Stimulated activated CD8-positive, alpha-beta memory T cell treated with anti-CD3 and anti-CD28 coated beads, Interleukin-4, amount 100 ng/mL, for 4 hours (primary cell): ENCODE measurements at places on chromosomes 11 and 22.

DNA sequence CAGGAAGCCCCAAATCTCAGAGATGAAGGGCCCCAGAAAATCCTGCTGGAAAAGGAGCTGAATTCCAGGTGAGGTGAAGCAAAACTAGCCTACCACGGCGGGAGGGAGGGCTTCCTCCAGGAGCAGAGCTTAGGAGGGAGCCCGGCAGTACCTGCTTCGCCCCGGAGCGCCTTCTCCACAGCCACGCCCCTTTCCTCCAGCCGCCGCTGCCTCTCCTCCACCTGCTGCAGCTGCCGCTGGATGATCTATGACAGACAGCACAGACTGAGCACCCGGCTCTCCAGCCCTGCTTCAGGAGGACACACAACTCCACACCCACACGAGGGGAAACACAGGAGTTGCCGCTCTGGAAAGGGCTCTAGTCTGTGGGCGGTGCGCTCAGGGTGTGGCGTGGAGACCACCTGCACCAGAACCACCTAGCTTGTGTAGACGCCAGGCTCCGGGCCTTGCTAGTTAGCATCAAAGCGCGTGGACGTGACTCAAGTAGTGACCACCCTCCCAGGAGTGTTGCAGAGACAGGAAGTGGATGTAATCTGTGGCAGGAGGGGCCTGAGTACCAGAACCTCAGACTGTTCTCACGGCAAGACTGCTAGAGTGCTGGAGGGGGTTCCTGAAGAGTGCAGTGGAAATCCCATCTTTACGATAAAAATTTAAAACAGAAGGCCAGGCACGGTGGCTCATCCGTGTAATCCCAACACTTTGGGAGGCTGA, 34.6 kb upstream of the BID start:
- no peak for DNase-seq

GRCh38 chr11:118846181-118846935, 37.3 kb upstream of the CXCR5 start:
- no peak for DNase-seq

- no peak for DNase-seq
Observed at GRCh38 chr11:66274219-66274618, 3.8 kb upstream of the CNIH2 start.

- DNase-seq = no peak
Observed at GRCh38 chr11:2250485-2250884, 19.9 kb downstream of the ASCL2 start.

DNA sequence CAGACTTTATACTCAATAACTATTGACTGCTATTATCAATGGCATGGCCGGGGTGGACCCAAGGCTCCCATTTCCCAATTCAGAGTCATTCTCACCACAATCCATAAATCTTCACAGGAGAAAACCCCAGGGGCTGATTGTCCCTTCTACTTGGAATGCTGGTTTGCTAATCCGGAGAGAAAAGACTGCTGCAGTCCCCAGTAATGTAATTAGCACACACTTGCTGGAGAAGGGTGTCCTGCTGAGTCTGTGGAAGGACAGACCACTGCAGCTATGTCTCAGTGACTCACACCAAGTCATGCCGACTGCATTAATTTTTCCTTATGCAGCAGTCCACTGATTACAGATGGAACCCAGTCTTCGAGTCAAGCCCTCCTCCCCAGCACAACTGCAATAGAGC, 5.9 kb upstream of the ETS1 start:
- no peak for DNase-seq

DNA sequence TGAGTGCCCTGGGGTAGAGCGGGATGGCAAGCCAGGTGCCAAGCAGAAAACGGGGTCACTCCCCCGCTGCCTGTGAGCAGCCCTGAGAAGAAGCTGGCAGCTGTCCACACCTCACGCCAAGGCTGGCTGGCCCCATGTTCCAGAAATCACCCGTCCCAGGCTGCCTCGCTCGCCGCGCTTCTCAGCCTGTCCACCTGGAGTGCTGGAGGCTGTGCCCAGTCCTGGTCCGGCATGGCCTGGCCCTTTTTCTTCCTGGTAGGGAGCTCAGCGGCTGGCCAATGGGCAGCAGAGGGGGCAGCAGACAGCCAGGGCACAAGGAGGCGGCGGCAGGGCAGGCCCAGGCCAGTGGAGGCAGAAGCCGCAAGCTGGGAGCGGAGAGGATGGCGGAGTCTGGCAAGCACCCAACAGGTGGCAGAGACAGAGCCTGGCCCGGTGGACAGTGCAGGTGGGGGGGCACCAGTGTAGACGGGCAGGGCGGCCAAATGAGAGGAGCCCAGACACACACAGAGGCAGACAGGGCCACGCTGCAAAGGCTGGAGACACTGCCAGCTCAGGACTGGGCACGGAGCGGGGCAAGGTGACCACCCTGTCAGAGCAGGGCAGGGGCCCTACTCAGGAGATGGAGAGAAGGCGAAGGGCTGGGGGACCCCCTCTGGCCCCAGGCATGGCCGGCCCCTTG, 37.2 kb upstream of the TH start:
- DNase-seq = no peak

DNA sequence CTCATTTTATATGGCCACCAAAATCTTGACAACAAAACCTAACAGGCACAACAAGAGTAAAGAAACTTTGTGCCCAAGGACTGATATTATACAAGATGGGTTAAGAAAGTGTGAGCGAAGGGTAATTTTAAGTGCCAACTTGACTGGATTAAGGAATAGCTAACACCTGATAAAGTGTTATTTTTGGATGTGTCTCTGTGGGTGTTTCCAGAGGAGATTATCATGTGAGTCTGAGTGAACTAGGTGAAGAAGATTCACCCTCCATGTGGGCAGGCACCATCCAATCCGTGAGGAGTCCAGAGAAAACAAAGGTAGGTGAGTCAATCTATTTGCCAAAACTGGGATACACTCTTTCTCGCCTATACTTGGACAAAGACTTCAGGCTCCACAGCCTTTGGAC, 461.6 kb downstream of the ETS1 start:
- no peak for DNase-seq

GRCh38 chr11:8779107-8779506, 96.5 kb downstream of the RPL27A start:
- DNase-seq = no peak

DNA sequence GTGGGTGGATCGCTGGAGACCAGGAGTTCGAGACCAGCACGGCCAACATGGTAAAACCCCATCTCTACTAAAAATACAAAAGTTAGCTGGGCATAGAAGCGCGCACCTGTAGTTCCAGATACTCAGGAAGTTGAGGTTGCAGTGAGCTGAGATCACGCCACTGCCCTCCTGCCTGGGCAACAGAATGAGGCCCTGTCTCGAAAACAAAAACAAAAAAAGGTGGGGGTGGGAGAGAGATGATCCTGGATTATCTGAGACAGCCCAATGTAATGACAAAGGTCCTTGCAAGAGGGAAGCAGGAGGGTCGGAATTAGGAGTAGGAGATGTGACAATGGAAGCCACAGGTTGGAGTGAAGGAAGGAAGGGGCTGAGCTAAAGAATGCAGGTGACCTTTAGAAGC, 87.6 kb upstream of the APOA1 start:
- no peak for DNase-seq

GRCh38 chr11:57124917-57125316, 56.8 kb upstream of the LRRC55 start:
- DNase-seq = no peak

- DNase-seq = no peak
Observed at GRCh38 chr11:58771458-58771855, 39.7 kb upstream of the GLYAT start.

DNA sequence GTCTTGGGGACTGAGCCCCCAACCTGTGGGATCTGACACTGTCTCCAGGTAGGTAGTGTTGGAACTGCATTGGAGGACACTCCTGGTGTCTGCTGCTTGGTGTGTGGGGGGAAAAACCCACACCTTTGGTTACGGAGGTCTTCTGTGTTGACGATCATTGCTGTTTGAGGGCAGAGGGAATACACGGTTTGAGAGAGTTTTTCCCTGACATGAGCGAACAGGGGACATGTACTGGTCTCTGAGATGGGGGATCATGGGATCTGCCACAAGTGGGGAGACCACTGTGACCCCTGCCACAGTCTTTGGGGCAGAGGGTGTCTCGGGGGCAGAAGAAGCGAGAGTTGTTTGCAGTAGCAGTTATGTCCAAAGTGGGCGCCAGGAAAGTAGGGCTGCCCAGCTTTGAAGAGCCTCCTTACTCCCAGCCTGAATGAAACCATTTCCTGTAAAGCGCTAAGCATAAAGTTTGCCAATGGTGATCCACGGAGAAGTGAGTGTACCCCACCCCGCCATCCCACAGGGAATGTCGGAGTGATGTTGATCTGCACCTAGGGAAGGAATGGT, 5.4 kb upstream of the SAA2 start:
- no peak for DNase-seq

DNA sequence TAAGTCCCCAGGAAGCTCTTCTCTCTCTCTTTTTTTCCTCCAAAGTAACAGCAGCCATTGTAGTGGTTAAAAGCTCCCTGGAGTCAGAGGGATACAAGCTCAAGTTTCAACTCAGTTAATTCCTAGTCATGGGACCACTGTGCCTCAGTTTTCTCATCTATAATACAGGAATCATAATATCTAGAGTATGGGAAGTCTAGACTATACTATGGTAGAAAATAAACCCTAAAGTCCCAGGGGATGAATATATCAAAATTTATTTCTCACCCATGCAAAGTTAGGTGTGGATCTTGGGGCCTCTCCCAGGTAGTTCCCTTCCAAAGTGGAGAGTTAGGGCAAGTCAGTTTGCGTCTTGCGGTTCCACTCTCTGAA, 33.7 kb downstream of the C11orf58 start:
- no peak for DNase-seq
